ENCODE measurements at places on chromosomes 4 and X.

DNA sequence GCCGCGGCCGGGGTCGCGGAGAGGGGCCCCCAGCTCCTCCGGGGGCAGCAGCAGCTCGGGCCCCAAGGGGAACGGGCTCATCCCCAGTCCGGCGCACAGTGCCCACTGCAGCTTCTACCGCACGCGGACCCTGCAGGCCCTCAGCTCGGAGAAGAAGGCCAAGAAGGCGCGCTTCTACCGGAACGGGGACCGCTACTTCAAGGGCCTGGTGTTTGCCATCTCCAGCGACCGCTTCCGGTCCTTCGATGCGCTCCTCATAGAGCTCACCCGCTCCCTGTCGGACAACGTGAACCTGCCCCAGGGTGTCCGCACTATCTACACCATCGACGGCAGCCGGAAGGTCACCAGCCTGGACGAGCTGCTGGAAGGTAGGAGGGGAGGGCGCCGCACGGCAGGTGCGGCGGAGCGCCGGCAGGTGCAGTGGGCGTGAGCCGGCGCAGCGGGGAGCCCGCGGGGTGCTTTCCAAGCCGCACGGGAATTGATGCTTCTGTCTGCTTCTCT lies 886 bp downstream of the DCLK2 start:
- DNase-seq, result peak; percentile 66

DNA sequence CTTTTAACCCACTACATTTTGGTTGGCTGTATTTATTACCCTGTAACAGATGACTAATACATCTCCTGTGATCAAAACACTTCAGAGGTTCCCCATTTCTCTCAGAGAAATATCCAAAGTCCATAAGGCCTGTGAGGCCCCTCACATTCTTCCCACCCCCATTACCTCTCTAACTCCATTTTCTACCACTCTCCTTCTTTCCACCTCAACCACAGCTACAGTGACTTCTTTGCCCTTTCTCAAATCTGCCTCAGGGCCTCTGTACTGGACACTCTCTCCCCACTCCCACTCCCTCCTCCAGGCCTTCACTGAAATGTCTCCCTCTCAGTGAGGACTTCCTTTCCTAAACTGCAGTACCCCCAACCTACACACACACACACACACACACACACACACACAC lies 8.4 kb upstream of the TMEM144 start:
- DNase-seq, result no peak

GRCh38 chr4:134773497-134774000 lies 572.0 kb upstream of the PABPC4L start:
- DNase-seq, result no peak

- no peak for DNase-seq
These were observed 3.4 kb downstream of the SPATA4 start for GRCh38 chr4:176191974-176192373.

DNA sequence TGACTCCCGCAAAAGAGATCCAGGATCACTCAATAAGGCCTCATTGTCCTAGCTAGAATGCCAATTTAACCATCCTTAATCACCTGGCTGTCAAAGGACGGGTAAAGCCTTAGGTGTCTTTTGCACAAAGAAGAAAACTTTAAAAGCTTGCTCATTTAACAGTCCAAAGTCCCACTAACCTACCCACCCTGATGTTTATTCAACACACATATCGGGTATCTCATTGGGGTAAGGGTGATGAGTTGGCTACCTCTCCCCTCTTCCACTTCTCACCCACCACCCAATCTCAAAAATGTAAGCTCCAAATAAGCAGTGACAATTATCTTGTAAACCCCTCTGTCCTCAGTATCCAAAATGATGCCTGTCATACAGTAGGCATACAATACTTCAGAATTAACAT lies 988 bp upstream of the SRD5A3 start:
- DNase-seq, result no peak

GRCh38 chrX:103175944-103176753 lies 38.8 kb upstream of the BEX4 start:
- peak; percentile 54 for DNase-seq

GRCh38 chrX:78066110-78066509 lies 37.9 kb upstream of the PGK1 start:
- no peak for DNase-seq

DNA sequence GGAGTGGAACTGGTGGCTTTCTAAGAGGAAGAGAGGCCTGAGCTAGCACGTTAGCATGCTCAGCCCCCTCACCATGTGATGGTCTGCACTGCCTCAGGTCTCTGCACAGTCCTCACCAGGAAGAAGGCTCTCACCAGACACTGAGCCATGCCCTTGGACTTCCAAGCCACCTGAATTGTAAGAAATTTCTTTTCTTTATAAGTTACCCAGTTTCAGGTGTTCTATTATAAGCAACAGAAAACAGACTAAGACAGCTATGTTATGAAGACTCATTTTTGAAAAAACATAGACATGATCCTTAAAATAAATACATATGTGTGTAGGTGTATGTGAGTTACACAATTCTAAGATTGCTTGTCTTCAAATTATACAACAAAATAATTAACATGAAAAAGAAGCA lies 74.7 kb downstream of the CEP44 start:
- no peak for DNase-seq

GRCh38 chrX:135985973-135986310 lies 707 bp downstream of the SLC9A6 start:
- peak; percentile 42 for DNase-seq

DNA sequence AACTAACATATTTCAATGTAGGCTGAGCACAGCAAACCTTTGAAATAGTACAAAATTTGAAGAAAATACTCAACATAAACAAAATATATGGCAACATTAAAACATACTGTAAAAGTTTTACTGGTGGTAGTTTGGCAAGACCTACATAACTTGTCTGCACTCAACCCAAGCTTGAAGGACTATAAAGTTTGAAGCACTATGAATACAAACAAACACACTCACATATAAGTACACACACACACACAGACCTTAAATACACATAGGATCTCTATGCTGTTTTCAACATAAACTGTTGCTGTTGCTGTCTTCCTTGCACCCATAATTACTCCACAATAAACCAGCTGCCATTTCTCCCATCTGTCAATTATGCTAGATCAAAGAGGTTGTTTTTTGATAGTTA lies 589.6 kb downstream of the IL15 start:
- DNase-seq, result no peak

DNA sequence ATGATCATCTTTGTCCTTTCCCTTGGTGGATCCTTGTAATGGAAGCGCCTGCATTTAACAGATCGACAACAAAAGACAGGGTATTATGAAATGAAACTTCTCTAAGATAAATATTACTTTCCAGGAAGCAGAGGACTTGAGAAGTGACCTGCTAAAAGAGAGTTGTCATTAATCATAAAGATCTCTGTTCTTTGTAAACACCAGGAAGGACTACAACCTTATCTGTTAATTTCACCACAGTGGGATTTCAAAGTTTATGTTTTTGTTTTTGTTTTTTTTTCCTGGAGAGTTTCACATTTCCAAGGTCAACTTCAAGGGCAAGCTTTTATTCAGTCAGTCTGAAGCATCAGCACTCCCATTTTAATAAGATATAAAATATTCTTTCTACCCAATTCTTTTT lies 170.9 kb downstream of the RCHY1 start:
- no peak for DNase-seq

DNA sequence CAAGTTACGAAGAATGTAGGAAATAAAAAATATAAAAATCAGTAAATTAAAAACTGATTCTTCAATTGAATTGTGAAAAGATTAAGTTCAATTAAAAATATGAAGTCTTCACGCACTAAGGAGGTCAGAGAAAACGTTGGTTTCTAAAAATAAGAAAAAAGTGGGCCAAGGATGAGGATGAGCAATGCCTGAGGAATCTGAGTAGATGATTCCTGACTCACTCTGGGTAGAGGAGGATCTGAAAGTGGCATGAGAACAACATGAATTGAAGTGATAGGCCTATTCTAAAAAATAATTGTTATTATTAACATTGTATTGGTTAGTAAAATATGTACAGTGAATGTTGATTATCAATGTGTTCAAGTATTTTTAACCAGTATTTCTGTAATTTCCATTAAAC lies 444.2 kb downstream of the GRIA2 start:
- no peak for DNase-seq

DNA sequence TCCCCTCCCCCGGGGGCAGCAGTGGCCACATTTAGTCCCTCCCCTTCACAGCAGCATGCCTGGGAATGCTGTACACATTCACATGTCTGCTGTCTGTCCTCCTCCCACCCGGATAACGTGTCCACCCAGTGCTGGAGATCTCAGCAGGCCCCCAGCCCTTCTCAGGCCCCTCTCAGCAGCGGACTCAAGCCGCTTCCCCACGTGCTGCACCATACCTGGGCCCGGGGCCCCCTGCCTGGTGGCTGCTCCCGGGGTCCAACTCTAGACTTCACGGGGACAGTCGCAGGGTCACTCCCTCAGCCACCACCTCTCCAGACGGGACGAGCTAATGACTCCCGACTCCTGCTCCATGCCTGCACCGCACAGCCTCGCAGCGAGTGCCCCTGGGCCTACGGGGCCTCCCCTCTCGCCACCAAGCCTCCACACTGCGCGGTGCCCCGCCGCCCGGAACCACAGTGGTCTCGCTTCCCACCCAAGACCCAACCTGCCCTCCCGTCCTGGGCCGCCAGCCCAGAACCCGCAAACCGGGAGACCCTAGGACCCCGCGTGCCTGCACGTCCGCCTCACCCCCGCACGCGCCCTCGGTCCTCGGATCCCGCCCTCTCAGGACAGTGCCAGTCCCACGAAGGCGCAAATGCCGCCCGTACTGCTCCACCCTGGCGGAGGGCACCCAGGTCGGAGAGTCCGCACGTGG lies 1.3 kb upstream of the PCGF3 start:
- no peak for DNase-seq

- DNase-seq, result no peak
These were observed 27.8 kb upstream of the RNF128 start for GRCh38 chrX:106698693-106699092.
